ENCODE measurements at places on chromosomes 13 and 19.

- no peak overlapping the region for H3K4me3 ChIP-seq
- DNase-seq, result no peak
- H3K4me1 ChIP-seq, result no peaks in the 10 kb centered on the region
- no peaks in the 10 kb centered on the region for H3K27me3 ChIP-seq
Observed at GRCh38 chr13:41613471-41613870, 156.1 kb downstream of the RGCC start.

GRCh38 chr19:18698321-18699167, 15.1 kb downstream of the CRTC1 start:
- peaks cover 31% of the 10 kb centered on the region for H3K4me1 ChIP-seq
- H3K36me3 ChIP-seq, result no peaks in the 10 kb centered on the region
- DNase-seq, result no peak
- no peak overlapping the region for H3K27ac ChIP-seq
- no peaks in the 10 kb centered on the region for H3K27me3 ChIP-seq

- H3K36me3 ChIP-seq, result peaks cover 2% of the 10 kb centered on the region
- peaks cover 23% of the 10 kb centered on the region for H3K4me1 ChIP-seq
Observed at GRCh38 chr13:73737214-73737613, 397.0 kb downstream of the KLF12 start.

- H3K36me3 ChIP-seq, result no peaks in the 10 kb centered on the region
- H3K27me3 ChIP-seq, result no peaks in the 10 kb centered on the region
- H3K27ac ChIP-seq, result no peak overlapping the region
- peaks cover 2% of the 10 kb centered on the region for H3K4me1 ChIP-seq
- no peak overlapping the region for H3K4me3 ChIP-seq
- DNase-seq, result no peak
Observed at GRCh38 chr19:39142630-39143029, 17.0 kb downstream of the PAK4 start.

- peaks cover 5% of the 10 kb centered on the region for H3K4me1 ChIP-seq
- no peak overlapping the region for H3K27ac ChIP-seq
- peaks cover 49% of the 10 kb centered on the region for H3K27me3 ChIP-seq
- H3K36me3 ChIP-seq, result no peaks in the 10 kb centered on the region
- DNase-seq, result no peak
Observed at GRCh38 chr13:98141509-98142379, 1.1 kb upstream of the FARP1 start.

- no peaks in the 10 kb centered on the region for H3K36me3 ChIP-seq
- H3K27me3 ChIP-seq, result peaks cover 8% of the 10 kb centered on the region
- no peak for DNase-seq
- H3K27ac ChIP-seq, result no peak overlapping the region
- no peaks in the 10 kb centered on the region for H3K4me1 ChIP-seq
- H3K4me3 ChIP-seq, result no peak overlapping the region
Observed at GRCh38 chr13:106472621-106473020, 62.8 kb downstream of the EFNB2 start.

GRCh38 chr13:87052731-87053130, 618.4 kb upstream of the SLITRK5 start:
- H3K27me3 ChIP-seq, result no peaks in the 10 kb centered on the region
- no peak overlapping the region for H3K27ac ChIP-seq
- DNase-seq, result no peak
- H3K36me3 ChIP-seq, result no peaks in the 10 kb centered on the region
- H3K4me1 ChIP-seq, result no peaks in the 10 kb centered on the region
- H3K4me3 ChIP-seq, result no peak overlapping the region

DNA sequence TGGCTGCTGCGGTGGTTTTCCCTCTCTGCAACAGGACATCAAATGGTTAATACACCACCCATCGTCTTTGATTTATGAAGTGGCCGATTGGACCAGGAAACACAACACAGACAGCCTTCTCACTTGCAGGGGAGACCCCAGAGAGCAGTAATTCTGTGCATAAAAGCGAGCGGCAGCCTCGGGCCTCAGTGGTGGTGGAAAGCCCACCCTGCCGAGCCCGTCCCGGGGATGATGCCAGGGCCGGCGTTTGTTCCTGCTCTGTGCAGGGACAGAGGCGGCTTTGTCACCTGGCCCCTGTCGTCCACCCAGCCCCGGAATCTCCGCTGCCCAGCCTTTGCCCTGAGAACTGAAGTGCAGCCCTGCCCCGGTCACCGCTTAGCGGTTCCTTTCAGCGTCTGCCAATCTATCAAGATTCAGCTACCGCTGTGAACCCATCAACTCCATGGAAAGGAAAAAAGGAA, 184.4 kb downstream of the TSHZ3 start:
- no peak overlapping the region for H3K27ac ChIP-seq
- no peak overlapping the region for H3K4me3 ChIP-seq
- peaks cover 6% of the 10 kb centered on the region for H3K4me1 ChIP-seq
- no peaks in the 10 kb centered on the region for H3K36me3 ChIP-seq
- DNase-seq, result no peak

DNA sequence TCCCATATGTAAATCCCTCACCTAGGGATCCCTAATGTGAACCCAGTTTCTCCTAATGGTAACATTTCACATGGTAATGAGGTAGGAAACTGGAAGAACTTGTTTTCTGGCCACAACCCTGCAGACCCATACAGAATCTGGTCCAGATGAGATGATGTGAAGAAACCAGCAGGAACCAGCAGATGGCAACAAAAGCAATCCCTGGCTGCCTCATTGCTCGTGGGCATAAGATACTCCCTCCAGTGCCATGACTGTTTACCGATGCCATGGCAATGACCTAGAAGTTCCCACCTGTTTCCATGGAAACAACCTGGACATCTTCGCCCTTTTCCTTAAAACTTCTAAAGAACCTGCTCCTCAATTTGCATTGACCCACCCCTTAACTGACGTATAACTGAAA, 1.4 kb upstream of the CD209 start:
- H3K36me3 ChIP-seq, result no peaks in the 10 kb centered on the region
- no peak overlapping the region for H3K4me3 ChIP-seq
- H3K27me3 ChIP-seq, result peaks cover 29% of the 10 kb centered on the region
- DNase-seq, result no peak
- H3K4me1 ChIP-seq, result peaks cover 24% of the 10 kb centered on the region
- H3K27ac ChIP-seq, result no peak overlapping the region

DNA sequence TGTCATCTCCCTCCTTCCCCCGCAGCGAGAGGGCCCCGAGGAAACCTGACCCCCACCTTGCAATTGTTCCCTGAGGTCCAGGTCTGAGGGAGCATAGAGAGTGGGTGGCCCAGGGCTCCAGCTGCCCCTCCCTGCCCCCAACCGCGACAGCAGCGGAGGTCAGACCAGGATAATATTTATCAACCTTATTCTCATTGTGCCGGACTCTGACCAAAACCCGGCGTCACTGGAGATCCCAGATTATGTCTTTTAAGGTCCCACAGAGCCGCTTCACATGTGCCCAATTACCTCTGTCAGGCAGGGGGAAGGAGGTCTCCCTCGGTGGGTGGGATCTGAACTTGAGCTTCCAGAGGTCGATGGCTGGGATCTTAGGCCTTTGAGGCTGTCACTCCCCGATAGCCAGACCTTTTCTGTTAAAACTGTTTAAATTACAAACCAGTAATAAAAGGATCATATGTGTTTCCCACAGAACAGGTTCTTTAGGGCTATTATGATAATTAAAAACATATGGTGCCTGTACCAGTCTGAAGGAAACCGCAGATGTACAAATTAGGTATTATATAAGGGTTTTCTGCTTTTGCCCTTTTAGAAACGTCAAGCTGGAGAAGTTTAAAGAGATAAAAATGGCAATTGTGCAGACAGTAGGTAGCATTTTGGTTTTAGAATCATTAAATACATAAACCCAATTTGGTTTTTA, 195.5 kb downstream of the ZNF536 start:
- no peak overlapping the region for H3K27ac ChIP-seq
- no peak overlapping the region for H3K4me3 ChIP-seq
- H3K27me3 ChIP-seq, result no peaks in the 10 kb centered on the region
- no peaks in the 10 kb centered on the region for H3K36me3 ChIP-seq
